ENCODE measurements at places on chromosomes 6 and 20.

- DNase-seq: no peak
These were observed 33.2 kb downstream of the PHACTR1 start for GRCh38 chr6:12749531-12750379.

- no peak for DNase-seq
These were observed 100.9 kb downstream of the PREP start for GRCh38 chr6:105301756-105302616.

- DNase-seq: no peak
These were observed 82.8 kb downstream of the MAP3K5 start for GRCh38 chr6:136709429-136709828.

DNA sequence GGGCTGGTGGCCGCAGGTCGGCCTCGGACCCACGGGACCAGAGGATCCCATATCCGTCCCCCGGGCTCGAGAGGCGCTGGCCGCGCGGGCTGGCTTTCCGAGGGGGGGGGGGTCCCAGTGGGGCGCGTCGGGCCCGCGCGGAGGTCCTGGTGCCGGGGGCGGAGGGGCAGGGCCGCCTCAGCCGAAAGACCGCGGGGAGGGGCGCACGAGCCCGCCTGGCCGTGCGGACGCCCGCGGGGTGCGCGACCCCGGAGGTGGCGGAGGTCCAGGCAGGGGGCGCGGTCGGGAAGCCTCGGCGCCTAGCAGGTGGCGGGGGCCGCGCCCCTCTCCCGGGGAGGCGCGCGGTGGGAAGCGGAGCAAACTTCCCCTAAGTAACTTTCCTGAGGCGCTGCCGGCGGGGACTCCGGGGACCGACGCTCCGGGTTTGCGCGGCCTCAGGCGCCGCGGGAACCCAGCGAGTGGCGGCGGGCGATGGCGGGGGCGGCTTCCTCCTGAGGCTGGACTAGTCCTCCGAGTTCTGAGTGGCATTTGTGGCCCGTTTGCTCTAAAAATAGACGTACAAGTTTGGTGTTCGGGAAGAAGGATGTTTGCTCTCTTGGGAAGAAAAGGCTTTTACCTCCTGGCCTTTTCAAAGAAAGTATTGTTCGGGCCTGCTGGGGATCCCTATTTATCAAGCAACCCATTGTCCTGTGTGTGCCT, 26.5 kb upstream of the BTBD3 start:
- DNase-seq: no peak

DNA sequence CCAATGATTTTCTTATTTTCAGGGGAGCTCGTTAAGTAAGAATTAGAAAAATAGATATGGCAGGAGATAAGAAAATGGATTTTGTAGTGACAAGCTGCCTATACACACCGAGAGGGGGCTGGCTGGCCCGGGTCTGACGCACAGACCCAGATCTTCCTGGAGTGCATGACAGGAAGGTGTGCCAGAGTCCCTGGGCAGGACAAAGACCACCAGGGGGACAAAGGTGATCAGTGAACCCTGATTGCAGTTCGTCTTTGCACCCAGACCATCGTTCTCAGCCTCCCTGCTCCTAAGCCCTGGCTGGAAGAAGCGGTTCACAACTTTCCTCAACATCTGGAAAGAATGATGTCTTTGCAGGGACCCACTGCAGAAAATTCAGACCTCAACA, 24.3 kb downstream of the CDH22 start:
- no peak for DNase-seq

DNA sequence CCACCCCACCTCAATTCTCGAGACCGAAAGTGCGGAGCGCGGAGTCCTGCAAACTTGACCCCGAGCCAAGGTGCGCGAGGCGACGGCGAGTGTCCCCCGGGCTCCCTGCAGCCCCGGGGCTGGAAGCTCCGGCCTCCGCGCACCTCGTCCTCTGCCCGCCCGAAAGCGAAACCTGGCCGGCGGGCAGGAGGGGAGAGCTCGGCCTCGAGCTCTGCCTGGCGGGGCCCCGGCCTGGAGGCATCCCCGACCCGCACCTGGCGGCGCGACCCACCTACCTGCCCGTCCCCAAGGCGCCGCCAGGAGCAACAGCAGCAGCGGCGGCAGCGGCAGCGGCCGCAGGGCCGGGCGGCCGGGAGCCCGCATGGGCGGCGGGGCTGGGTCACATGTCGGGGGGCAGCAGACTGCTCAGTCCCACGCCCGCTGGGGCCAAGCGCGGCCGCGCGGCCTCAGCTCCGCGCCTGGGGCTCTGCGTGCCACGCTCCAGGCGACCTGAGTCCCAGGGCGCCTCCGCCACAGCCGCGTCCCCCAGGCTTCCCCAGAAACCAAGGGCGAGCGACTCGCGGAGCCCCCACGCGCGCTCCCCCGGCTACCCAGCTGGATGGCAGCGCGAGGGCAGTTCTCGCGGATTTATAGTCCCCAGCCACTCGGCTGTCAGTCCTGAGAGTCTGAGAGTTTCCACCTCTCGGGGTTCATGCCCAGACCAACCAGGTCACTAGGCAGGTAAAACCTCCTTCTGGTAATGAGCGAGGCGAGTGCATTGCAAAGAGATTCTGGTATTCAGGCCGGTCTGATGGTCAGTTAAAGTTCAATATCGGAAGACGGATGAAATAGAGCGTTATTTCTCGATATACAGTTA, at the start of gene IL20RA:
Gene IL20RA (minus strand): TSS at position 600 of the 856 bp plus-strand sequence. CDS start 237 bp downstream, at position 363.
- no peak for DNase-seq

GRCh38 chr6:43490523-43490939, 13.2 kb downstream of the TJAP1 start:
- no peak for DNase-seq

- DNase-seq: no peak
These were observed 86.2 kb downstream of the AHI1 start for GRCh38 chr6:135411339-135411738.

DNA sequence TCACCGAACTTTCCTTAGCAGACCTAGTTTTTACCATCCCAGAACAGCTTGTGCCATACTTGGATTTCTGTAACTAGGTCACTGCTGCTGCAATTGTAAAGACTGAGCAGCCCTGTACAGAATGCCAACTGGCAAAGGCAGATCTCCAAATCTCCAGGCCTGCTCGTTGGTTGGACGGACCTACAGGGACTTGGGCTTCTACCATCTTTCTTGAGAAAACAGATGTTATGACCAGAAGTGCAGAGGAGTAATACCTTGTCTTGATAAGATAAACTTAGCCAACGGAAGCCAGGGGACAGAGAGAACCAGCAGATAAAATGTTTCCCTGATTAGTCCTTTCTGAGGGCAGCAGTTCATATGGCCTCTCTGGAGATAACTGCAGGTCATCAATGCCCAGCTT, 304.1 kb downstream of the RFPL4B start:
- no peak for DNase-seq

DNA sequence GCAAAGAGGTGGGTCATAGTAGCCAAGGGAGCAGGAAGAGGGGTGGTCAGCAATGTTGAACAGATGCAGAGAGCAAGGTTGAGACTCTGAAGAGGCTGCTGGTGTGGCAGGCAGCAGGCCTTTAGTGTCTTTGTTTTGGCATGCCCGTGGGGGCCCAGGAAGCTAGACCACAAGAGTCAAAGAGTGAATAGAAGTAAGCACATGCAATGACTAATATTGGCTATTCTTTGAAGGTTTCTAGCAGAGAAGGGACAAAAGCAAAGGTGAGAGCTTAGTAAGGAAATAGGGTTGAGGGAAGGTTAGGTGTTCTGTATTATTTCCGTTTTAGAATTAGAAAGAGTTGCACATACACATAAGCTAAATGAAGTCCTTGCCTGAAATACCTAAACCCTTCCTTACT, 18.8 kb downstream of the TDRD6 start:
- DNase-seq: no peak
